ENCODE measurements at places on chromosomes 2 and 18.

GRCh38 chr2:100423631-100424030 is 6.2 kb upstream of the CHST10 start:
- no peak for DNase-seq

GRCh38 chr2:225998653-225999052 is 599.1 kb downstream of the NYAP2 start:
- no peak for DNase-seq

DNA sequence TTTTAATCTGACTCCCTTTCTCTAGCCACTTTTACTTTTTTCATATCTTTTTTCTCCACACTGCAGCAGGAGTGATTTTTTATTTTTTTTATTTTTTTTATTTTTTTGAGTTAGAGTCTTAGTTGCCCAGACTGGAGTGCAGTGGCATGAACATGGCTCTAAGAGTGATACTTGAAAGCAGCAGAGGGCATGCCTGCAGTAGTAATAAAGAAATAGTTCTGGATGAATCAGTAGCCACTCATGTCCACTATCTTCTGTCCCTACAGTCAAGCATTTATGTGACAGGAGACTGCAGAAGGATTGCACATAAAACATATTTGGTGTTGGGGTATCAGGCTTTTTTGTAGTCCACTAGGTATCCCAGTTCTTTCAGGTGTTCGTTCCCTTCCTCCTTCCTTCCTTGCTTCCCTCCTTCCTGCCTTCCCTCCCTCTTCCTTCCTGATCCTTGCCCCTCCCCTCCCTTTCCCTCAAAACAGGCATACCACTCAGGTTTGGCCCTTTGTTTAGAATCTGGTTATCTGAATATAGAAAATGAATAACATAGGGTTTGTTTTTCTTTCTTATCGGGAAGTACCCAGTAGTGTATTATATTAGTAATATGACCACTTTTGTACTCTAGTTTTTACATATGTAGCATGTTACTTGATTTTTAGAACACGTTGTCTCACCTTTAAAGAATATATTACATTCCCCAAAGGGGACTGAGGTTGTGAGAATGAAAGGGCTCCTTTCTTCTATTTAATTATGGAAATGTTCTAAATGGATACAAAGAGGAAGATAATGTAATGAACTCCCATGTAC is 23.5 kb downstream of the MIB1 start:
- no peak for DNase-seq

DNA sequence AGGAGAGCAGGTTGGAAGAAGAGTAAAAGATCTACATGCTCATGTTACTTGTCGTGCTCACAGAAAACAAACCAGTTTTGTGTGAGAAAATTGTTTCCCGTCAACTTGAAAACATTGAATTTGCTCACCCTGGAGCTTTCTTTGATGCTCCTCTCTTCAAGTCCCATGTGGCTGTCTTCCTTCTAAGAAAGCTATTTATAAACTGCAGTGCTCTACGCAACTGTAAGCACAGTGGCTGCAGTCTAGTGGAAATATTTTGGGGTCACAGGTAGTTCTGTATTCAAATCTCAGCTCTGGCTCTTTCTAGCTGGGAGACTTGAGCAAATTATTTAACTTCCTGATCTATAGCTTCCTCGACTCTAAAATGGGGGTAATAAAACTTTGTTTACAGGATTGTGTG is 211.8 kb downstream of the PLCL1 start:
- DNase-seq, result no peak

GRCh38 chr18:23502516-23503037 is 734 bp upstream of the RMC1 start:
- no peak for DNase-seq

DNA sequence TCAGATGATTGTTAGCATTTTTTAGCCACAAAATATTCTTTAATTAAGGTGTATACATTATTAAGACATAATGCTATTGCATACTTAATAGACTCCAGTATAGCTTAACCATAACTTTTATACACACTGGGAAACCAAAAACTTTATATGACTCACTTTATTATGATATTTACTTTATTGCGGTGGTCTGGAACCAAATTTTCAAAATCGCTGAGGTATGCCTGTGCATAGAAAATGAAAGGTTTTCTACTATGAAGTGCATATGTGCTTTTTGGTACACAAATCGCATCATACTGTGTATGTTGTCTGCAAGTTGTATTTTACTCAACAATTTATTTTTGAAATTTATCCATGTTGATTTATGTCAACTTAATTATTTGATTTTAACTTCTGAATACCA is 875.1 kb downstream of the SLC4A3 start:
- no peak for DNase-seq

DNA sequence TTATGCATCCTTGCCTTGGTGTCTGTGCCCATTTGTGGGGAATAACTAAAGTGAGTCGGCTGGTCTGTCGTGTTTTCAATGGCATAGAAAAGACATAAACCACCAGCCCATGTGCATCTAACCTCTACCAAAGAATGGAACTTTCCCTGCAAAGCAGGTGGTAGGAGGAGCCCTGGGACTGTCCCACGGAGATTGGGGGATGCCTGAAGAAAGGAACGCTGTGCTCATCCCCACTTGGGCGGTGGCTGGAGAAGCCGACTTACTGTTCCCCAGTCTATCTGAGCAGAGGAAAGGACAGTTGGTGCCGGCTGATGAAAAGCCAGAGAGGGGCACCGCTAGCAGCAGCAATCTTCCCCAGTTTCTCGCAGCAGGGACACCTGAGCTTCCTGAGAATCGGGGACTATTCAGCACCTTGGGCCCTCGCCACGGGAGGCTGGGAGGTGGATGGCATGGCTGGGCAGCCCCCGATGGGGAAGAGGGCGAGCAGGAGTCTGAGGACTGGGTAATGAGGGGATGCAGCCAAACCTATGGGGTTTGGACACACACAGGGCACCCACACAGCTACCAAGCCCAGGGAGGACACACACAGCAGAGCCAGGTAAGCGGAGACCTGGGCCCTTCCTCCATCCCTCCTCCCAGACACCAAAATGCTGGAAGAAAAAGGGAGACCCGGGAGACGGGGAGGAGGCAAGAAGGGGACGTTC is 53.7 kb upstream of the AGAP1 start:
- no peak for DNase-seq

DNA sequence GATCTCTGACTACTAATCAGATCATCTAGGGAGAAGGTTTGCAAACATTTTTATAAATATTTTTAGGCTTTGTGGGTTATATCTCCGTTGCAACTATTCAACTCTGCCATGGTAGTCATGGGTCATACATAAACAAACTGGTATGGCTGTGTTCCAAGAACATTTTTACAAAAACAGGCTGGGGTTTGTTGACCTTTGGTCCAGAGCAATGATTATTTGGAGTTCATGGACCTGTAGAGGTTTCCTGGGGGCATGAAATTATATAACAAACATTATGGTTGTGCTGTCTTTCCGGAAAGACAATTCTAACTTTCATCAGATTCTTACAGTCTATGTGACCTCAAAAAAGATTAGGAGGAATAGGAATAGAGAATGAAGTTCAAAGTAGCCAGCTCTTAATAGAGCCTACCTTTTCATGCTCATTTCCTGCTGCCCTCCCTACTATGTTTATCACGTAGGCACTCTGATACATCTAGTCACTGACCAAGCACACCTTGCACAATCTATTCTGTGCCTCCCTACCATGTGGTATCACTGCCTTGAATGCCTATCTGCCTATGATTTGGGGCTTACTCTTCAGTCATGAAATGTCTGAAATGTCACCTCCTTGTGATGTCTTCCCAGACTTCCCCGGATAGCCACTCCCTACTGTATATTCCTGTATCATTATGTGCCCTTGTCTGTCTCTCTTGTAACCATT is 102.4 kb upstream of the SCN1A start:
- DNase-seq, result no peak

DNA sequence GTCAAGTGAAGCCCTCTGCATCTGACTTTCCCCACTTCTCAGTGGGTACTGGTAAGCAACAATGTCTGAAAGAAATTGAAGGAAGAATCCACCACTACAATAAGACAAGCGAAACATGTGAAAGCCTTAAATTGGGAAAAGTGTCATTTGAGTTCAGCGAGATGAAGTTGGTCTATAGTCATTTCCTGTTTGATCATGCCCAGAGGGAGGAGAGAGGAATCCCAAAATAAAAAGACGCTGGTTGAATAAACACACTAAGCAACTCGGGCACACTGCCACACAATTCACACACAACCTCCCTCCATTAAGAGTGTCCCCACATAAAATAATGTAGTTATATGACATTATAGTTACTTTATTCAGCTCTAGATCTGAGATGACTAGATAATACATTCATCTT is 166.1 kb downstream of the CBLN2 start:
- DNase-seq, result no peak

GRCh38 chr2:218322768-218323525 is 30.6 kb upstream of the TMBIM1 start:
- DNase-seq, result peak; percentile 63

- no peak for DNase-seq
These were observed 31.5 kb downstream of the LBH start for GRCh38 chr2:30262716-30263309.

GRCh38 chr2:159912580-159912979 is 114.6 kb upstream of the CD302 start:
- DNase-seq, result no peak

GRCh38 chr2:167826906-167827305 is 420.5 kb downstream of the STK39 start:
- DNase-seq, result no peak

- no peak for DNase-seq
These were observed 17.2 kb downstream of the SNORC start for GRCh38 chr2:232887171-232887850.

GRCh38 chr2:242054881-242055801 is 185.6 kb downstream of the RTP5 start:
- DNase-seq, result no peak

DNA sequence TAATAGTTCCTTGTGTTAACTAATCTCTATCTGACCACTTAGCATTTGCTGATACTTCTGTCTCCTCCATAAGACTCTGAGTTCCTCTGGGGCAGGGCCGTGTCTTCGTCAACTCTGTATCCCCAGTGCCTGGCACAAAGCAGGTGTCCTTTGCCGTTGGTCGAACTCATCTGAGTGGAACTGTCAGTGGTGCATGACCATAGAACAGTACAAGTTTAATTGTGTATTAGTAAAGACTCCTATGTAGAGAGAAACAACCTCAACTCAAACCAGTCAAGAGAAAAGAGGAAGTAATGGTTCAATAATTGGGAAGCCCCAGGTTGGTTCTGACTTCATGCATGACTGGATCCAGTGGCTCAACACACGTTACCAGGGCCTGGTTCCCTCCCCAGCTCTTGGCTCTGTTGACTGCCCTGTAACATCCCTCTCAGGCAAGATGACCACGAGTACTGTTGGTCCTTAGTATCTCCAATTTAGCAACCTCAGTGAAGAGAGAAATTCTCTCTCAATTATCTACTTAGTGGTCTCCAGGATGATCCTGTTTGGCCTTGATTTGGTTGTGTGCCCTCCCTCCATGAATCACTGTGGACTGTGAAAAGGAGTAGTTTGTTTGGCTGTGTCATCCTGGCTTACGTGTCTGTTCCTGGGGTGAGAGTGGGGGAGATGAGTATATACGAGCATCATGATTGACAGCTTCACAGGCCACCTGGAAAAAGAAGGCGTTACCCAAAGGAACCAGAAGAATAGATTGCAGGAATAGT is 58.5 kb upstream of the MSH6 start:
- no peak for DNase-seq

DNA sequence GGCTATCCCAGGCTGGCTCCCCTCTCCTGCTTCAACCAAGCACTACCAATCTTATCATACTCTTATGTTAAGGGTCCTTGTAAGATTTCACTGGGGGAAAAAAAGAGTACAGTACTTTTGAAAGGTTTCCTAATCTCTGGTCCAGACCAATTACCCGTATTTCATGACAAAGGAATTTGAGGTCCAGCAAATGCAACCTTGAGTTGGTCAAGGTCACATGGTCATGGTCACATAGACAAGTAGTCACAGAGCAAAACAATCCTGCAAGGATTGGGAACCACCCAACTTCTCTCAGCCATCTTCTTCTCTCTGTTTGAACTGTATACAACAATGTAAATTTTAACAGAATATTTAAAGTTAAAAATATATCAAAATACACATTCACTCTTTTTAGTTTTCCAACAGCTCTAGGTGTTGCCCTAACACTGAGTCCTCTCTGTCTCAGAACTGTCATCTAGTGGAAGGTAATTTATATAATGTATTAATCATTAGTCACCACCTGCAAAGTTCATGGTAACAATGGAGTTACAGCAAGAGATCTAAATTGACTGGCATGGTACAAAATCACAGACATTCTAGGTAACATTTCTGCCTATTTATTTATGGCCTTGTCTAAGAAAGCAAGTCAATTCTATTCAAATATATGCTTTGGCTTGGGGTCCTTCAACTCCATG is 21.5 kb downstream of the DTNB start:
- DNase-seq, result no peak

- no peak for DNase-seq
These were observed 69.8 kb upstream of the WIPF1 start for GRCh38 chr2:174667250-174667860.

GRCh38 chr2:227428731-227429285 is 41.1 kb upstream of the SCYGR1 start:
- DNase-seq, result no peak

DNA sequence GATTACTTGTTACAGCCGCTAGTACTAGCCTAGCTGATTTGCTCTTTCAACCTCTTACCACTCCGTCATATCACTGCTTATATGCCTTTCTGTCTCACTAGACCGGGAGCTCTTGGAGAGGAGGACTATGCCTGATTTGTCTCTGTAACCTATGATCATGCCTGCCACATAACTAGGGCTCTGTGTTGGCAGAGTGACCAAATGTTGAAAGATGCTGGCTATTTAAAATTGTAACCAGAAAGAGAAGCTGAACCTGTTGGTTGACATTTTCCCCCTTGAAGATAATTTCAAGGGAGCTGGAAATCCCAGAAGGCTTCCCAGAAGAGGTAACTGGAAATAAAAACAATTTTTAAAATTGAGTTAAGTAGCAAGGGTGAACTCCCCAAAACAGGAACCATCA is 124.1 kb upstream of the MYCN start:
- DNase-seq, result no peak

GRCh38 chr2:47767880-47768609 is 14.9 kb upstream of the MSH6 start:
- peak; percentile 45 for DNase-seq

DNA sequence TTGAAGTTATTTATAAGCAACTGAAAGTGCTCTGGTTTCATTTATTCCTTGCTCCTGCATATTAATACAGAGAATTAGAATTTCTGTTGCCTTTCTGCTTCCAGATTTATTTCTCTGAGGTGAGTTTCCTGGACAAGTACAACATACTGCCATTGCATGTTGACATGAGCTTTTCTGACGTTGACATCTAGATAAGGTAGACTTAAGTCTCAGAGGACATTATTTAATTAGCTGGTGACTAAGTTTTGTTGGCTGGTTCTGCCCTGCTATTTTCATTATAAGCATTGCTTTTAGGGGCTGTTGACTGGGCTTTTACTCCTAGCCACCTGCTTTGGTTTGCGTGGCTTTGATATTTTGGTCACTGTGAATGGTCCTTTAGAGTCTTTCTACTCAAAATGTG is 282.9 kb upstream of the SPRED2 start:
- no peak for DNase-seq

GRCh38 chr2:66982766-66983165 is 414.4 kb upstream of the ETAA1 start:
- no peak for DNase-seq

Data from hypothalamus (tissue), 51 donors.